ENCODE measurements at places on chromosomes 13 and 19.

- peak; percentile 54 for DNase-seq
These were observed 580 bp downstream of the HSD17B14 start for GRCh38 chr19:48835734-48836088.

GRCh38 chr19:52114691-52115090, 19.1 kb upstream of the ZNF841 start:
- DNase-seq = no peak

DNA sequence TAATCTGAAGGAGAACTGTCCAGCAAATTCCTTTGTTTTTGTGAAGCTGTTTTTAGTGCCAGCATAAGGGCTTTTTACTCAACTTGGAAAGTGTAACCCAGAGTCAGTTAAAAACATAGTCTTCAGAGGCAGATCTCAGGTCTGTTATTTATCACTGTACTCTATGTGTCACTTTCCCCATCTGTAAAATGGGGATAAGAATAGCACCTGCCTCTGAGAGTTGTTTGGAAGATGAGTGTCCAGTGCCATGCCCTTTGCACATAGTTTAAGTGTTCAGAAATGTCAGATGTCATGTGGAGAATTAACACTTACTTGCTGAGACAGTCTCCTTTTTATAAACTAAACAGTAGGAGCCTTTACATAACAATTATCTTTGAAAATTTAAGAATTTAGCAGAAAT, 27.9 kb downstream of the USPL1 start:
- no peak for DNase-seq

DNA sequence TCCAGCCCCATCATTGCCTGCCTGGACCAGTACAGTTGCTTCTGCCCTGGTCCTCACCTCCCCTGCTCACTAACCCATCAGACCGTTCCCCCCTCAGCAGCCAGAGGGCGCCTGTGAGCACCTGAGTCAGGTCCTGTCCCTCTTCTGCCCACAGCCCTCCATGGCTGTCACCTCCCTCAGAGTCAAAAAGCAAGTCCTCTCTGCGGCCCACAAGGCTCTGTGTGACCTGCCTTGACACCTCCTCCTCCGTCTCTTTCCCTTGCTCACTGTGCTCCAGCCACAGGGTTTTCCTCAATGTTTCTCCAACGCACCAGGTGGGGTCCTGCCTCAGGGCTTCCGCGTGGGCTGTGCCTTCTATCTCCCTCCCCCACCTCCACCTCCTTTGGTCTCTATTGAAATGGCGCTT, 29.4 kb upstream of the PTPRS start:
- DNase-seq = no peak

- DNase-seq = no peak
These were observed 27.9 kb downstream of the PLEKHJ1 start for GRCh38 chr19:2207991-2208860.

DNA sequence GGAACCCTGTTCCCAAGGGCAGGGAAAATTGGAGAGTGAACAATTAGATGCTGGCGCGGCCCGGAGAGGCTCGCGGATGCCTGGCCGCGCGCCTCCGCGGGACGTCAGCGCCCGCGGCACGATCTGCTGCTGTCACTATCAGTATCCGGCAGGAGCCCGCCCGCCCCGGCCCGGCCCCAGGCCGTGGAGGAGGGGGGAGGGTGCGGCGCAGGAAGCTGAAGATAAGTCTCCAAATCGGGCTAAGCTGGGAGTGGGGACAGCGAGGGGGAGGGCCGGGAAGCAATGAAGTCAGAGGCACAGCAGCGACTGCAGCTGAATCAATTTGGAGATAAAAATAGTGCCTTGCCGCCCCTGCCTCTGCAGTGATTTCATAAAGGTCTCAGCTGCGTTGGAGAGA, 441.5 kb upstream of the KLF12 start:
- DNase-seq = peak; percentile 12

DNA sequence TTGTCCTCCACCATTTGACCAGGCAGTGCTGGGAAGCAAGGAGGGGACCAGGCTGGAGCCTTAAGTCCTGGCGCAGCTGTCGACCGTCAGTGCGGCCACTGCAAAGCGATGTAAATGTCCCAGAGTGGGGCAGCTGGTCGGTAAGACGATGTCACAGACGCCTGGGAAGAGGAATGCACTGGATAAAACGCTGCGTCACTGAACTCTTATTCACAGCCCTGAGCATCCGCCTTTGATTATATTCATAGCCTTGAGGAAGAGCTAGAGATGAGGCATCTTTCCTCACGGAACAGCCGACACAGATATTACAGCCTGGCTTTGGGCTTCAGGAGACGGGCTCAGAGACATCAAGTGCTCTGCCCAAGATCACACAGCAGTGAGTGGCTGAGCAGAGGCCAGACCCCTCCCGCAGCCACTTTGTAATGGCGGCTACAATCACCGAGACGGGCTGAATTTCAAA, 17.6 kb upstream of the TUBGCP3 start:
- no peak for DNase-seq

- no peak for DNase-seq
These were observed 137.1 kb upstream of the ATXN8OS start for GRCh38 chr13:69970520-69970919.

DNA sequence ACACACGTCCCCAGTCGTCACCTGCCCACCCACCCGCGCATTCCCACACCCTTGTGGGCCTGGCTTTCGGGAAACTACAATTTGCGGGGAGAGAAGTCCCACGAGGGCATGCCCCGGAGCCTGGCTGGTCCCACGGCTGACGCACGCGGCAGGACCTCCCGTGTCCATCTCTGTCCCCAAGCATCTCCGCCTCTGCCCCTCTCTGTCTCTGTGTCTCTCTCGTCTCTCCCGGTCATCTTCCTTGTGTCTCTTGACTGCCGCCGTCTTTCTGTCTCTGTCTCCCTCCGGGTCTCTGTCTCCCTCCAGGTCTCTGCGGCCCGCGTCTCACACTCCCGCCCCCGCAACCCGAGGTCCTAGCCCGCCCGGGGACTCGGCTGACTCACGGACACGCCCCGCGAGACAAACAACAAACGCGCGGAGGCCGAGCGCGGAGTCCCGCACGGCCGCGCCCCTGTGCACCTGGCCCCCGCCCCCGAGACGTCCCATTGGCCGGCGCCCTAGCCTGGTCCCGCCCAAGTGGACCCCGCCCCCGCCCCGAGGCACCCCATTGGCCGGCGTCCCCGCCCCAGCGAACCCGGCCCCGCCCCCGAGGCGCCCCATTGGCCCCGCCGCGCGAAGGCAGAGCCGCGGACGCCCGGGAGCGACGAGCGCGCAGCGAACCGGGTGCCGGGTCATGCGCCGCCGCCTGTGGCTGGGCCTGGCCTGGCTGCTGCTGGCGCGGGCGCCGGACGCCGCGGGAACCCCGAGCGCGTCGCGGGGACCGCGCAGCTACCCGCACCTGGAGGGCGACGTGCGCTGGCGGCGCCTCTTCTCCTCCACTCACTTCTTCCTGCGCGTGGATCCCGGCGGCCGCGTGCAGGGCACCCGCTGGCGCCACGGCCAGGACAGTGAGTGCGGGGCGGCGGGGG, at the start of gene FGF22:
TSS of gene FGF22 (plus strand) at position 627 of the 908 bp plus-strand sequence. CDS start at position 674, 47 bp downstream.
- peak; percentile 88 for DNase-seq

- no peak for DNase-seq
These were observed 204.5 kb upstream of the SLITRK1 start for GRCh38 chr13:84086847-84087162.

- DNase-seq = no peak
These were observed 1084.4 kb downstream of the SLITRK1 start for GRCh38 chr13:82797876-82798275.

DNA sequence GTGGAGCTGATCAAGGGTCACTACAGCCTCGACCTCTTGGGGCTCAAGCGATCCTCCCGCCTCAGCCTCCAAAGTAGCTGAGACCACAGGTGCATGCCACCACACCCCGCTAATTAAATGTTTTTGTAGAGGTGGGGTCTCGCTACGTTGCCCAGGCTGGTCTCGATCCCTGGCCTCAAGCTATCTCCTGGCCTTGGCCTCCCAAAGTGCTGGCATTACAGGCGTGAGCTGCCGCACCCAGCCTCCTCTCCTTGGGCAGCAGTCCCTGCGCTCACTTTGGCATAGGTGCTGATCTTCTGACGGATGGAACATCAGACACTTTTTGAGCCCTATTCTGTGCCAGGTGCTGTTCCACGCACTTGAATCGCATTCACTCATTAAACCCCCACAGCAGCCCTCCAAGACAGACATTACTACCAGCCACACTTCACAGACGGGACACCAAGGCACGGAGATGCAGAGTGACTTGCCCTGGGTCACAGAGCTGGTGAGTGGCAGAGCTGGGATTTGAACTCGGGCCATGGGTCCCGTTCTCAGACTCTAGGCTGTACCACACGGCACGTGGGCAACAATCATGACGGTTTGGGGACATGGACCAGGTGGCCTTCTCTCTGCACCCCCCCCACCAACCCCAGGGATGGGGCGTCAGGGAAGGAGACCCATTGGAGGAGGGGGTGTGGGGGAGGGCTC, 3.2 kb downstream of the MEIS3 start:
- no peak for DNase-seq

GRCh38 chr19:10516671-10517286, 468 bp downstream of the S1PR5 start:
- DNase-seq = no peak

DNA sequence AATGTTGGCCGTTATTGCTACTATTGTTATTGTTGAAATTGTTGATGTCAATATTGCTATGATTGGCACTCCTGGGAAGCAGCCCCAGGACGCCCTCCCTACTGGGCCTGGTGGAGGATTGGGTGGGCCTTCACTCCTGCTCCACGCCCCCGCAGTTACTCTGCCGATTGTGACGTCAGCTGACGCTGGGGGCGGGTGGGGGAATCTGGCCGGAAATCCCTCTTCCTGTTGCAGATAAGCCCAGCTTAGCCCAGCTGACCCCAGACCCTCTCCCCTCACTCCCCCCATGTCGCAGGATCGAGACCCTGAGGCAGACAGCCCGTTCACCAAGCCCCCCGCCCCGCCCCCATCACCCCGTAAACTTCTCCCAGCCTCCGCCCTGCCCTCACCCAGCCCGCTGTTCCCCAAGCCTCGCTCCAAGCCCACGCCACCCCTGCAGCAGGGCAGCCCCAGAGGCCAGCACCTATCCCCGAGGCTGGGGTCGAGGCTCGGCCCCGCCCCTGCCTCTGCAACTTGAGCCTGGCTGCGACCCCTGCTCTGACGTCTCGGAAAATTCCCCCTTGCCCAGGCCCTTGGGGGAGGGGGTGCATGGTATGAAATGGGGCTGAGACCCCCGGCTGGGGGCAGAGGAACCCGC, at the start of gene ETV2:
TSS of gene ETV2 (plus strand) at position 231 of the 637 bp plus-strand sequence. CDS start 716 bp downstream, outside the sequence.
- DNase-seq = no peak

- DNase-seq = no peak
These were observed 25.3 kb downstream of the FBXO27 start for GRCh38 chr19:39007096-39007495.

DNA sequence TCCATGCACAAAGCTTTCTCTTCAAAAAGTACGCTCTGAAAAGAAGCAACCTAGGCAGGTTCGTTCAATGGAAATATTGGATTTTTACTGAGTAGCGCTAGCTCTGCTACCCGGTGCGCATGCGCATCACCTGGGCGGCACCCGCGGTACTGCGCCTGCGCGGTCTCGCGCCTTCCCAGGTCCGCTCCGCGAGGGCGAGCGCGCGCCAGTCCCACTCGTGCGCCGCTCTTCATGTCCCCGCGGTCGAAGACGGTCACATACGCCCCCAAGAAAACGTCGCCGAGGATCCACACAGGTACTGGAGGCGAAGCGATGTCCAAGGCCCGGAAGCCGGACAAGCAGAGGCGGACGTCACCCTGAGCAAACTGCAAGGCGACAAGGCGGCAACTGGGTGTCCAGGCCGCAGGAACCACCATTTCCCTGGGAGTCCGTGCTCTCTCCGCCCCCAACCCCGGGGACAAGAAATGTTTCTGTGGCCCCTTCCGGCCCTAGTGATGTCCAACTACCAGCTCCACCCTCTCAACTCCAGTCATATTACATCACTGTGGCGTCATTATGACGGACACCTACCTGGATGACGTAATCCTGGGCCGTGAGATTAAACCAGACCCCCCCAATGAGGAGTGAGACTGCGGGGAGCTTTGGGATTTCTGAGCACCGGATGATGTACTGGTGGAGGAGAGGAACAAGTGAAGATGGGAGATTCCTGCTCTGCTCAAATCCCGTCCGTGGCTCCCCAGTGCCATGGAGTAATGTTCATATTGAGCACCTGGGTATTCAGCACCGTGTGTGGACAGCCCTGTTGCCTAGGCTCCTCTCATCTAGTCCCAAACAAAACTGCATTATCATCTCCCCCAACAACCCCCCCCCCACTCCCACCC, 4.8 kb upstream of the KCNC3 start:
- DNase-seq = peak; percentile 92

GRCh38 chr19:3480383-3481091, at the start of gene SMIM24:
TSS of gene SMIM24 (minus strand) at chr19:3480525. CDS start at chr19:3480463, 62 bp downstream.
- no peak for DNase-seq

GRCh38 chr19:17216058-17216670, 1.0 kb downstream of the USE1 start:
- no peak for DNase-seq

DNA sequence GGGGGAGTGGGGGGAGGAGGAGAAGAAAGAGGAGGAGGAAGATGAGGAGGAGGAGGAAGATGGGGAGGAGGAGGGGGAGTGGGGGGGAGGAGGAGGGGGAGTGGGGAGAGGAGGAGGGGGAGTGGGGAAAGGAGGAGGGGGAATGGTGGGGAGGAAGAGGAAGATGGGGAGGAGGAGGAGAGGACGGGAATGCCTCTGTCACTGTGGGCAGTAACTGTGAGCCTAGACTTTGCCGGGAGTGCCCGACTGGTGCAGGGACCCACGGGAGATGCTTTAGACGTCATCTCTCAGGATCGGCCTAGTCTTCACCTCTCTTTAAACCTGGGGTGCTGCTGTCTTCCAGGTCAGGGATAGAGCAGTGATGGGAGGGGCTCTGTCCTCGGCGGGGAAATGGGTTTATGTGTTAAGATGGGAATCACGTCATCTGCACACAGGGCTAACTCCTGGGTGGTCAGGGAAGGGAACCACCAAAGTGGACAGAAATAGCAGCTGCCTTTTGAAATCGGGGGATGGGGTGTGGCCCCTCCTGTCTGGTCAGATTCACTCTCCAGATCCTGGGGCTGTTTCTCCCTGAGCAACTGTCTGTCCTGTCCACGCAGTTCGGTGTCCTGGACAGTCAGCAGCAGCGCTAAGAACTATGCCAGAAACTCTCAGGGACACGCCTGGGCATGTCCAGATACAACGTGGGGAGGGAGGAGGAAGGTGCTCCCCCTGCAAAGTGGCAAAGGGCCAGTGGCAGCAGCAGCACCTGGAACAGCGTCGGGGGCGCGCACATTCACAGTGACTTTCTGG, 26.9 kb downstream of the GAS6 start:
- no peak for DNase-seq

- no peak for DNase-seq
These were observed 7.5 kb upstream of the DACH1 start for GRCh38 chr13:71874458-71874857.

DNA sequence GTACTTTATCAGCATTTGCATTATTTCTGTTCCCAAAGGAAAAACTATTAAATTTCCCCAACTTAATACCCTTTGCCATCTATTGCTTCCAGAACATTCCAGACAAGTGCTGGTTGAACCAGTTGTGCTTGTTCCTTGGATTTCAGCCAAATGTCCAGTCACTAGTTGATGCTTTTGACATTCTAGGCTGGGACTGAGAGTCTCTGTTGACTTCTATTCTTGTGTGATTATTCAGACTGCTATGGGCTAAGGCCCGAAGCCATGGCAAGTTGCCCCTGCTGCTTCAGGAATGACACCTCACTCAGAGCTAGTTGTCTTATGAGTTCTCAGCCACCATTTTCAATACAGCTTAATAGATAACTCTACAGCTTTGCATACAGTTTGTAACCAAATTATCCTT, 458.1 kb upstream of the ARGLU1 start:
- no peak for DNase-seq

All from amygdala (tissue), 56 donors.